RCC 7860 (cell line): ENCODE measurements at places on chromosomes 6 and 20.

DNA sequence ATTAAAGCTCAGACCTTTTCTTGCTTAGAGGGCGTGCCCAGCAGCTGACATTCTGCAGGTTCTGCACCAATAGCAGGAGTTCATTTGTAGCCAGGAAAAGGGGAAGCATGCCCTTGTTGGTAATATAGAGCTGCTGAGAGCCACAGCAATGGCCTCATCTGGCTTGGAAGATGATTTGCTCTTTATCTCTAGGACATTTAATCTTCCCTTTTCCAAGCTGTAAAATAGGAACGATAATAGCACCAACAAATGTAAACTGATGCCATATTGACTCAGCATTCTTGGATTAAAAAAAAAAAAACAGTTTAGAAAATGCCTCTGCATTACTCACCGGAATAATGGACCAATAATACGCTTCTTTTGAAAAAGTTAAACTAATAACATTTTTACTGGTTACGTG, 93.4 kb upstream of the SLC2A12 start:
- DNase-seq, result no peak

DNA sequence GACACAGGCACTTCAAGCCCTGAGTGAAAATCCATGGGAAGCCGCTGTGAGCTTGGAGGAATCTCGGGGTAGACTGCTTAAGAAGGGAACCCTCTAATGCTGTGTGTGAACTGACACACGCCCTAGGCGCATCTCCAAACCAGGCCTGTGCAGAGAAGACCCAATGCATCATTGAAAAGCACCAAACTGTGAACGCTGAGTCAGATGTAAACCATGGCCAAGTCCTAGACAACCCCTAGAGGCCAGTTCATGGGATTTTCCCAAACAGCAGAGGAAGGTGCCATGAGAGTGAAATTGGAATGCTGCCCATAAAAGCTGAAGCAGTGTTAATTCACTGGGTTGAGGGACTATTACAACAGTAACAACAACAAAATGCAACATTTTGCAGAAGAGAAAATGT, 296.5 kb downstream of the SMOC2 start:
- DNase-seq, result peak; percentile 29

DNA sequence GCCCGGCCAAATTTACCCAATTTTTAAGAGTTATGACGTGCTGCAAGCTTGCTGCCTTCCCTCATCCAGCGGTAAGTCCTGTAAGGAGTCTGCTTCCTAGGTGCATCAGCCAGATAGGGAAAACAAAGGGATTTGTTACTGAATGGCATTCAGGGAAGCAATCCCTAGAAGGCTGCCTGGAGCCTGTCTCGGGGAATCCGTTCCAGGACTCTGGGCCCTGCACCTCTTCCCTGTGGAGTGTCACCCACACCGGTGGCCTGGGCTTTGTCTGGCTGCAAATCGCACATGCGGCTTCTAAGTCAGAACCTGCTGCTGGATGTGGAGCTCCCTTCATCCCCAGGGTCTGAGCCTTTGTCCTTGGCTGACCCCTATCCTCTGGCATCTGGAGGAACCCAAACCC, 7.0 kb downstream of the MYT1 start:
- DNase-seq, result no peak

GRCh38 chr6:170222498-170223471, 68.1 kb downstream of the DLL1 start:
- DNase-seq, result no peak

- peak; percentile 4 for DNase-seq
Observed at GRCh38 chr6:159919011-159919511, 28.3 kb downstream of the MAS1 start.

DNA sequence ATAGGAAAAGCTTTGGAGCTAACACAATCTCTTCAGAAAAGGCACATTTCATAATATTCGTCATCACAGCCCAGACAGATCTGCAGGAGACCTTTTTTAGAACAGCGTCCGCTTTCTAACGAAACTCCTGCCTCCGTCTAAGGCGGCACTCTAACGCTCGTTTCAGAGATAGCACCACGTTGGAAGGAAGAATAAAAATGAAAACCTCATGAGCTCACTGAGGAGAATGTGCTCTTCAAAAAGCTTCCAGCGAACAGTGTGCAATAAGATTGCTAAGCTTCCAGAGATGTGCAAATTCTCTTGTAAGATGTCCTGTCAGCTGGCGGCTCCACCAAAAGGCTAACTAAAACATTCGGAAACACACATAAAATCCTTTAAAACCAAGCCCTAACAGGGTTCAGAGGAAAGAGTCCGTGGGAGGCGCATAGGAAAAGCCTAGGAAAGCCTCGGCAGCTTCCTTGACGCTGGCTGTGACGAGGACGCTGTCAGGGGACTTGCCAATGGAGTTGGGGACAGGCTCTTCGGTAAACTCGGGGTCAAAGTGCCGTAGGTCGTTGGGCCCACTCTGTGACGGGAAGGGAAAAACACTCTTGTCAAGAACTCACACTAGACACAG, 117.6 kb upstream of the SLC2A12 start:
- no peak for DNase-seq

- DNase-seq, result no peak
Observed at GRCh38 chr6:124872361-124873065, 89.7 kb upstream of the RNF217 start.

DNA sequence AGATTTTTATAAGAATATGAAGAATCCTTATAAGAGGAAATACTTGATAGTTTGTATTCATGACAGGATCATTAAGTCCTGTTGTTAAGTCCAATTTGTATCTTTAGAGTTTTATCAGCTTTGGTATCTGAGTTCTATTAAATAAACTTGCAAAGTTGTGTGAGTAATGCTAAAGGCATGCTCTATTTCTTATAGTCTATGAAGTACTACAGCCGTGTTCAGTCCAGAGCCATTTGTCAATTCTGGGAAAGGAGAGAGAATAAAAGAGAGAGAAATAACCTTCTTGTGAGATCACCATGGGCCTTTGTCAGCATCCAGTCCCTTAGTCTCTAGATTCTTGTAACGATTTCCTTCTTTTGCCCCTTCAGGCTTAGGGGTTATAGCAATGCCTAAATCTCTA, 181.2 kb upstream of the POU3F2 start:
- DNase-seq, result no peak

GRCh38 chr6:125747589-125748405, 1.6 kb upstream of the HEY2 start:
- DNase-seq, result no peak

- no peak for DNase-seq
Observed at GRCh38 chr6:3764516-3765335, 13.2 kb upstream of the PXDC1 start.

GRCh38 chr20:25285091-25285647, 37.3 kb downstream of the PYGB start:
- no peak for DNase-seq

DNA sequence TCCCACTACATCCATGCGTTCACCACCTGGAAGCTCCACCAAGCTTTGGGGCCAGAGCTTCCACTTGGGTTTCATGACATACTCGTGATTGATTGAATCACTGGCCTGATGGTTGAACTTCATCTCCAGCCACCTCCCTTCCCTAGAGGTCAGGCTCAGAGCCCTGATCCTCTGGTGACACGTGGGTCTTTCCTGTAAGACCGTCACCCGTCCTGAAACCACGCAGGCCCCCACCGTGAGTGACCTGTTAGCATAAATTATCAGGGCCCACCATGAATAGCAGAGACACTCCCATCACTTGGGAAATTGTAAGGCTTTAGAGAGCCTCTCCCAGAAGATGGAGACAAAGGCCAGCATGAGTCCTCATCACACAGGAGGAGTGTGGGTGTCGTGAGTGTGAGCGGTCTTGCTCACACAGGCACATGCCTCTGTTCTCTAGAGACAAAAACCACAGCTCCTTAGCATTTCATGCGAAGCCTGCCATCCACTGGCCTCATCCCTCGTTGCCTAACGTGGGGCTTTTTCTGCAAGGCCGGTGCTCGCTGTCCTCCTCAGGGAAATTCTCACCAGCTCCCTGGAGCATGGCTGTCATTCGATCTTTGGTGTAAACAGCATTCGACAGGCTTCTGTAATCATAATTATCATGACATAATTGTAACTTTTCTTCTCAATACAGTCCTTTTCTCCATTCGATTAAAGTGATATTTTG, 65.1 kb upstream of the DUSP22 start:
- no peak for DNase-seq

GRCh38 chr6:40252531-40253258, 318.4 kb upstream of the MOCS1 start:
- no peak for DNase-seq

GRCh38 chr6:19921786-19922185, 84.6 kb downstream of the ID4 start:
- no peak for DNase-seq

- no peak for DNase-seq
Observed at GRCh38 chr6:135002229-135002844, 52.3 kb downstream of the HBS1L start.

DNA sequence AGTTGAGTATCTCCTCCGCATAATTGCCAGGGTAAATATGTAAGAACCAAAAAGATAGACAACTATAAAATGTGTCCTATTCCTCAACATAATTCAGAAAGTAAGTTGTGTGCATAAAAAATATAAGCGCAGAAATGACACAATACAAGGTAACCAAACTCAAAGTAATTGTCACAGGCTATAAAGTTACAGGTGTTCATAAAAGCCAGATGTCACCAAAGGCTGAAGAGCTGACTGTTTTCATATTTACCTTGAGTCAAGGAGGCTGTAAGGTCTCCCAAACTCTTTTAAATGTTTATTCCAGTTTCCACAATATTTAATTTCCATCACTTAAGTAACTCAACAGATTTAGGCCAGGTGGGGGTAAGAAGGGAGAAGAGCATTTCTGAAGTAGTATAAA, 192.2 kb upstream of the MARCKS start:
- DNase-seq, result no peak

DNA sequence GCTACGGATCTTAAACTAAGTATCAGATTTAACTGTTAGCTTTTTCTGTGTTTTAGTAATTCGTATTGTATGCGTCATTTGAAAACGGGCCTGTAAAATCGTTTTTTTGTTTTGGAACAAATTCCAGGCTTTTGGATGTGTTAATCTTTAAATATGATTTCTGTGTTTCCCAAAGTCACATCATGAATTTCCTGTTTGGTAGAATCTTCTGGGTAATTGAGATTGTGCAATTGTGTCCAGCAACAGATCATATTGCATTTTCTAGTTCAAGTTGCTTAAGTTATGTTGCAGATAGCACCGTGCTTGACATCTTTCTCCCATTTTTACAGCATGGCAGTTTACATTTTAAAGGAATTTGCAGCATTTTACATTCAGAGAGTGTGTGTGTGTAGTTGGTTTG, 1.9 kb downstream of the MAPK14 start:
- DNase-seq, result no peak
